Fibroblast of skin of right biceps (primary cell): ENCODE measurements at places on chromosomes 12 and 14.

GRCh38 chr14:59189091-59189785 lies 771 bp downstream of the DAAM1 start:
- DNase-seq: no peak

- DNase-seq: no peak
Measured at GRCh38 chr12:44059476-44059875, 223.6 kb downstream of the TMEM117 start.

DNA sequence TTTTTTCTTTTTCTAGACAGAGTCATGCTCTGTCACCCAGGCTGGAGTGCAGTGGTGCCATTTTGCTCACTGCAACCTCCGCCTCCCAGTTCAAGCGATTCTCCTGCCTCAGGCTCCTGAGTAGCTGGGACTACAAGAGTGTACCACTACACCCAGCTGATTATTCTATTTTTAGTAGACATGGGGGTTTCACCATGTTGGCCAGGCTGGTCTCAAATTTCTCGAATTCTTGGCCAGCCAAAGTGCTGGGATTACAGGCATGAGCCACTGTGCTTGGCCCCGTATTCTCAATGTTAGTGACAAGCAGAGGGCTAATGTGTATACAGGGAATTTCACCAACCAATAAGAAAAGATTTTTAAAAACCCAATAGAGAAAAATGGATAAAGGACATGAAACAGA lies 8.4 kb downstream of the PLBD2 start:
- DNase-seq: peak; percentile 5

DNA sequence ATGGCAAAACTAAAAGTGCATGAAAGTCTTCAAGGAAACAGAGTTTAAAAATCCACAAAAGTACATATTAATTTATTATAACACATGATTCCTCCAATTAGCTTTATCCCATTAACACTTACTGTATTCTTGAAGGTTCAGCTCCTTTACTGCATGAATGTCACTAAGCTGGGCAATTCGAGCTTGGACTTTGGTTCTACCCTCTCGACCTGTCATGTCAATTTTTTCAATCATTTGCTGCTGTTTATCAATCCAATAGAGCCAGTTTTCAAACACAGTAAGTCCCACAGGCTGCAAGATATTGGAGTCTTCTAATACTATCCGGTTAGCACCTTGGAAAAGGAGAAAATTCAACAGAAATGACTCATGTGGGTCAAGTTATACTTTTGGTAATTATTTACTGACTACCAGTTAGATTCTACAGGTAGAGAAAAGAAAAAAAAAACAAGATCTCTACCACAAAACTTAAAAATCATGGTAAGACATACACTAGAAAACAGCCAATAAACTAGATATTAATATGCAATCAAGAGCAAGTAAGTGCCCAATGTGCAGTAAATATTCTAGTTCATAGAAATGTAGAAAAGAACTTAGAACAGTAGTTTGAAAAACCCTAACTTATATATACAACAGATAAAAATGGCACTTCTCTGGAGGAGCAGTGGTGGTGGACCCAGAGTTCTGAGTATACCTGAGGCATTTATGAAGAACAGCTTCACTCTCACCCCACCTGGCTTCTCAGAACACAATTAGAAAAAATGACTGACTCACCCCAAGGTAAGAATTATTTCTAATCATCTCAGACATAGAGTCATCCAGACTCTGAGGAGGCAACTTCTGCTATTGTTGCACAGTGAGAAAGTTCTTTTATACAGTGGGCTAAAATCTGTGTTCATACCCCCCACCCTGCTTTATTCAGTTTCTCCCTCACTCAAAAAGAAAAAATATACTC lies 67.7 kb downstream of the BCL2L14 start:
- DNase-seq: no peak

- DNase-seq: peak; percentile 14
Measured at GRCh38 chr12:118271183-118271582, 101.5 kb downstream of the TAOK3 start.

DNA sequence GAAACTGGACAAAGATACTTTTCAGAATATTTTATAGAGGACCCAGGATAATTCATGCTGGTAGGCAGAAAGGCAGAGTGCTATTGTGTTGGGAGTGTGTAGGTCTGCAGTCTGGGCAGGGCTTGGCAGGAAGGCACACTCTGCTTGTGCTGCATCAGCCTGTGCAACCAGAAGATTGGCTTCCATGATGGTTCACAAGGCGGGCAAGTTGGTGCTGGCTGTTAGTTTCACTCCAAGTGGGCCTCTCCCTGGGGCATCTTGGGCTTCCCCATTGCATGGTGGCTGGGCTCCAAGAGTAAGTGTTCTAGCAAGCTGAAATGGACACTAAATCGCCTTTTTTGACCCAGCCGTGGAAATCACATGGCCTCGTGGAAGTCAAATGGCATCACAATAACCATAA lies 1.8 kb upstream of the UBE2N start:
- DNase-seq: no peak

GRCh38 chr12:6165395-6165794 lies 34.8 kb upstream of the CD9 start:
- peak; percentile 83 for DNase-seq
